ENCODE measurements at places on chromosomes 7 and 10. TPM values are rescaled to one million over a fixed set of nuclear protein-coding genes. Genes with fewer than 3 reads are reported as not detected.
A peak's percentile ranks its signal among the peaks of the same experiment; 100 is the strongest.

Gene TDRD1
- total RNA-seq, result 0.20 TPM

Gene RBM28
- total RNA-seq, result 43.4 TPM

Gene GPR15LG
- total RNA-seq, result not detected

Gene PALS2
- 23.2 TPM for total RNA-seq

Gene FANK1
- 1.7 TPM for total RNA-seq

Gene COA1
- total RNA-seq, result 72.4 TPM

Gene SLC16A9
- total RNA-seq, result 1.0 TPM

Gene STOX1
- total RNA-seq, result 0.25 TPM

Gene H2BK1
- not detected for total RNA-seq

- no peak for DNase-seq
These were observed 434.1 kb downstream of the DNAJB9 start for GRCh38 chr7:109003742-109004141.

DNA sequence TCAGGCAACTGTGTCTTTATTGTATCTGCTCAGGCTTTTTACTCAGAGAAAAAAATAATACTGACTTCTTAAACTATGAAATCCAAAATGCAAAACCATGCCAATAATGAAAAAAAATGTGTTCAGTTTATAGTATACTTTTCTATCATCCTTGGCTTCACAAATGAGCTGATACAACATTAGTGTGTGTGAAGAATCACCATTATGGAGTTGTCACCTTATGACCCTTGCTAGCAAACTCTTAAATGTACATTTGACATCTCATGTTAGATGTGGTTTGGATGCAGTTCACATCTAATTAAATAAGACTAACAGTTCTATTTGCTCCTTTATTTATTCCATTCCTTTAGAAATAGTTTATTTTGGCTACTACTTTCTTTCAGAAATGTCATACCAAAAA, 4.2 kb upstream of the OR2A2 start:
- DNase-seq, result no peak

DNA sequence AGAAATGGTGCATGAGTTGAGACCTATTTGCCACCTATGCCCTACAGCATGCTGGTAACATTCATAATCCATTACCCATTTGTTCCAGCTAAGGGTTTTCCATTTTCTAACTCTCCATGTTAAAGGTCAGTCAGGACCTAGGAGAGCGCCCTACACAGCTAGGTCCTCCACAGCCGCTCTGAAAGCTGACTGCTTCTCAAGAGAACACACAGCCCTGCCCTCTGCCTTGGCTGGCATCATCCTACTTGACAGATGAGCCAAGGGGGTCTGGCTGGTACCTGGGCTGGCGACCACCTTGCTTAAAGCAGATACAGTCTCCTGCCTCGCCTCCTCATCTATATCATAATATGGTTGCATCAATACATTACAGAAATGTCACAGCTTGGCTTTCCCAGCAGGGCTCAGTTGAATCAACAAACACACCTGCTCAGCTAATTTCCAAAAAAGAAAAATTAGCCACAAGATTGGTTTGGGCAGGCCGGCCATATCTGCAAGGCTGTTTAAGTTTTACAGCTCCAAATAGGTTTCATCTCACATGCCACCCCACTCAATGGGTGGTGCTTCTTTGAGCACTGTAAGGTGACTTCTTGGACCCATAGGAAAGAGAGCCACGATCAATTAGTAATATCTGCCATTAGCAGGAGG, 17.3 kb downstream of the TLL2 start:
- no peak for DNase-seq

DNA sequence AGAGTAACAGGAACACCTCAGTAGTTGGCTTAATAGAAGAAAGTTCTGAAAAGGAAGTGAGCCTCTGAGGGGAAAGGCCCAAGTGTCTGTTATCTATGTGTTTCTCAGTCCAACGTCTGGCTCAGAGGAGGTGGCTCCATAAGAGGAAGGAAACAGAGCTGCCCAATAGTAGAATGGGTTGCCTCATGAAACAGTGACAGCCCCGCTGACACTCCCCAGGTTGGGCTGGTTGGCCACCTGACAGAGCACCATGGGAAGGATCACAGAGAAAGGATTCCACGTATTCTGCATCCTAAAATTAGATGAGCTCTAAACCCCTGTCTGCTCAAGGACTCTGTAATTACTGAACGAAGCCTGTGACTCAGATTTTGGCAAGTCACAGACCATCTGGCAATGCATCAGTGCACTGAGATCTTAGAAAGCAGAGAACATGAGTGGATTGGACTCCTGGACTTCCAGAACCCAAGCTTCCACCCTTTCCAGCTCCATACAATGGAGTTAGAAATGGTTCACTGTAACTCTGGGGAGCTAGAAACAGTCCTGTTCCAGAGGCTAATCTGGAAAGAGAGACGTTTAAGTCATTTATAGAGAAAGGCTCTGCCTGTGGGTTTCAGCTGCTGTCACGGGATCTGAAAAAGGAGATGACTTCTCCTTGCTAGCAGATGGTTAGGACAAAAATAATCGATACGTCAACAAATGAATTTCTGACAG, 2.9 kb downstream of the PKD2L1 start:
- no peak for DNase-seq

- DNase-seq, result no peak
These were observed 16.2 kb upstream of the BRAF start for GRCh38 chr7:140940898-140941297.

GRCh38 chr10:8144496-8144895, 90.0 kb downstream of the GATA3 start:
- no peak for DNase-seq

DNA sequence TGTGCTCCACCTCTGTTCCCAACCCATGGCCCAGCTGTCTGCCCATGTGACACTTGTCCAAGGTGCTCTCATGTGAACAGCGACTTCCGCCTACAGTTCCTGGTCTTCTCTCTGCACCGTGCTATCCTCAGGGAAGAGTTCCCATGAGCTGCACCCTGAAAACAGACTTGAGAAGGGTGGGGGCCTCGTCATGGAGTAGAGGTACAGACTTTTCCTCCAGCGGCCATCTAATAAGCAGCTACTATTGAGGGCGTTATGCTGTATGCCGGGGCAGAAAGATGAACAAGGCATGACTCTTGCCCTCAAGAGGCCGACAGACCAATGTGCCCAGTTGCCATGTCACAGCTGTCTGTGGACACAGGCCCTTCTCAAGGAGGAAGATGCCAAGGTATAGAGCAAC, 25.4 kb upstream of the LYZL1 start:
- no peak for DNase-seq

- DNase-seq, result no peak
These were observed 58.4 kb upstream of the ETV1 start for GRCh38 chr7:14047709-14048399.

DNA sequence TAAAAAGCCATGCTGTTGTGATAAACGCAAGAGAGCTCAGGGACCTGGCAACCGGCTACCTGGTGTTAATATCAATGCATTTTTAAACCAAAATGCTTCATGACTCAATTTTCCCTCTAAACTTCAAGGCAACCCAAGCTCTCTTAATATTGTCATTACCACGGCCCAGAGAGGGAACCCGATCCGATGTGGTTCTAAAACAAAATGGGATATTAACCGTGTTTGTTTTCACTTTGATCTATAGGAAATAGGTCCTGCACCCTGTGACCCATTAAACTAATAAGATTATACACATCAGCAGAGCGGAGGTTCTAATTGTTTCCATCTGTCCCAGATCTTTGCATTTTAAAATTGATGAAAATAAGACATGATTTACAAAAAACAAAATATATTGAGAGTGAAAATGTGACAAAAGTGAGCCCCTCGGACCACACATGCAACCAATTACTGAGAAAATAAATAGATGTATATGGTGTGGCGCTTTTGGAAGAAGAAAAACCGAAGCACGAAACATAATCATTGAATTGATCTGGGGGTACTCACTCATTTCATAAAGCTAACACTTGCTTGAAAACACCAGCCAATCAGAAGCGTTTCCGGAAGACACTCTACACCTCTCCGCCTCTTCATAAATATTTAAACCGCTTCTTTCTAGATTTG, 290.3 kb upstream of the NFE2L3 start:
- no peak for DNase-seq

DNA sequence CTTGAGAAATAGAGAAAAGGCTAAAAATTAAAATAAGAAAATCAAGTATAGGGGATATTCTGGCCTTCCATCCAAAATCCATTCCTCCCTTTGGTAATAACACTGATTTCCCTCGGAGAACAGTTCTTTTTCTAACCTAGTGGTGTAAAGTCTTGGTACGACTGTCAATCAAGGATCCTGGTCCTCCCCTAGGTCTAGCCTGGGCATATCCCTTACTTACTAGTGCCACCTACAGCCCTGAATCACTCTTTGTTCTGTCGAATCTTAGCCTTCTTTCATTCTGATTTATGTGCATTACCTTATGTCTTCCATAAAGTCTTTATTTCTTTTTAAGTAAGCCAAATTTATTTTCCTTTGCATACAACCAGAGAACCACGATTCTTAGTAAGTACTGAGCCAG, 298.7 kb upstream of the LRRTM3 start:
- no peak for DNase-seq

GRCh38 chr10:121696854-121697253, 98.6 kb upstream of the FGFR2 start:
- peak; percentile 38 for DNase-seq

- no peak for DNase-seq
These were observed 750 bp upstream of the CDK14 start for GRCh38 chr7:90595342-90595800.

GRCh38 chr10:68800211-68800610, 27.1 kb upstream of the STOX1 start:
- DNase-seq, result no peak

DNA sequence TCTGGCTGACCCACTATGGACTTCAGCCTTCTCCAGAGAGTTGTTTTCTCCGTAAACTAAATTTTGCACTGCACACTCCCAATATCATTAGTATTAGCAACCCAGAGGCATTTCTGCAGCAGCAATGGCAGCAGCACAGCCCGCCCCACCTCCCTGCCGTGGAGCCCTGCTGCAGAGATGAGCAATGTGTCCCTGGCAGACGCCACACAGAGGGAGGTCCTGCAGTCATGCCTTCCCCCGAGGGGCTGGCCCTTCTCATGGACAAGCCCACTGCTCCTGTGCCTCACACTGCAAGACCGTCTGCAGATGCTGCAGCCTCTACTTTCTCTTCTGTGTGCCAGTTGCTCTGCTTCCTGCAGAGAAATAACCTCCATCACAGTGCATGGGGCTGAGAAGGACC, 393.4 kb upstream of the MKI67 start:
- no peak for DNase-seq

DNA sequence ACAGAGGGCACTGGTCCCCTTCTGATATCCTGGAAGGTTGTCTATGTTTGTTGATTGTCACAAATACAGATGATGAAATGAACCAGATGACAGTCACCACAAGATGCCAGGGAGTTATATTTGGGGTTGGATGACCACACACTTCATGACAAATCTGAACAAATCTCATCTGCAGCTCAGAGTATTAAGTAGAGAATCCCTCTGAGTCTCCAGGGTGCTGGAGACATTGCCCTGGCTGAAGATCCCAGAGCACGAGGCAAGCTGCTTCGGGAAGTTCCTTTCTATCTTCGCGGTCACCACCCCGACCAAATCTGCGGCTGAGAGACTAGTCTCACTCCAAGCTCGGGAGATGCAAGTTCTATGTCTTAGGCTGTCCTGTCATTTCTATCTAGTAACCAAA, 9.0 kb downstream of the DENND2A start:
- no peak for DNase-seq

DNA sequence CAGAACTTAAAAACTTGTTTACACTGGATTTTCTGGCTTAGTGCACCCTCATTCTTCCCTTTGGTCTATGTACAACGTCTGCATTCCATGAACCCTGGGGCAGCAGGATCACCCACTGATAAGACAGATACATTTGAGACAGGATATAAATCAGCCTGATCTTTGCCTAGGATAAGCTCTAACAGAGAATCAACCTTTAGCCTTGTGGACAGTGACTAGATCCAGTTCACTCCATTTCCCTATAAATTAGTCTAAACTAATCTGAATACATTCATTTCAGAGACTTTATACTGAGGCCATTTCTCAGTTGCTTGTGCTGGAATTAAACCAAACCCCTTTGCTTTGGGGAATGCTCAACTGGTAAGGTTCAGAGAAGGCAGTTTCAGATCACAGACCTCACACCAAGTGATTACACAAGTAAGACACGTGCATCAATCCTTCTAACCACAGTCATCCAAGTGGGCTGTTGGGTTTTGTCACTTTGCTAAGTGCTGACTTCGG, 639.8 kb upstream of the FZD8 start:
- no peak for DNase-seq

- DNase-seq, result no peak
These were observed 3.1 kb upstream of the STEAP4 start for GRCh38 chr7:88309819-88310218.

GRCh38 chr7:29464753-29465152, 98.9 kb upstream of the PRR15 start:
- no peak for DNase-seq

DNA sequence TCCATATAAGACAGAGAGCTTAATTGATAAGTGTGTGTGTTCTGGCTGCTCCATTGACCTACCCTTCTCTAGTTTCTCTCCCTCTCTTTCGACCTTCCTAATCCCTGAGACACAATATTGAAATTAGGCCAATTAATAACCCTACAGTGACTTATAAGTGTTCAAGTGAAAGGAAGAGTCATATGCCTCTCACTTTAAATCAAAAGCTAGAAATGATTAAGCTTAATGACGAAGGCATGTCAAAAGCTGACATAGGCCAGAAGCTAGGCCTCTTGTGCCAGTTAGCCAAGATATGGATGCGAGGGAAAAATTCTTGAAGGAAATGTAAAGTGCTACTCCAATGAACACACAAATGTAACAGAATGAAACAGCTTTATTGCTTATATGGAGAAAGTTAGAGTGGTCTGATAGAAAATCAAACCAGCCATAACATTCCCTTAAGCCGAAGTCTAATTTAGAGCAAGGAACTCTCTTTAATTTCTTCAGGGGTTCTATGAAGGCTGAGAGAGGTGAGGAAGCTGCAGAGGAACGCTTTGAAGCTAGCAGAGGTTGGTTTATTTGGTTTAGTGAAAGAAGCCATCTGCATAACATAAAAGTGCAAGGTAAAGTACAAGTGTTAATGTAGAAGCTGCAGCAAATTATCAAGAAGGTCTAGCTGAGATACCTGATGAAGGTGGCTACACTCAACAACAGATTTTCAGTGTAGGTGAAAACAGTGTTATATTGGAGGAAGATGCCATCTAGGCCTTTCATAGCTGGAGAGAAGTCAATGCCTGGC, 53.8 kb downstream of the ST7 start:
- DNase-seq, result no peak

DNA sequence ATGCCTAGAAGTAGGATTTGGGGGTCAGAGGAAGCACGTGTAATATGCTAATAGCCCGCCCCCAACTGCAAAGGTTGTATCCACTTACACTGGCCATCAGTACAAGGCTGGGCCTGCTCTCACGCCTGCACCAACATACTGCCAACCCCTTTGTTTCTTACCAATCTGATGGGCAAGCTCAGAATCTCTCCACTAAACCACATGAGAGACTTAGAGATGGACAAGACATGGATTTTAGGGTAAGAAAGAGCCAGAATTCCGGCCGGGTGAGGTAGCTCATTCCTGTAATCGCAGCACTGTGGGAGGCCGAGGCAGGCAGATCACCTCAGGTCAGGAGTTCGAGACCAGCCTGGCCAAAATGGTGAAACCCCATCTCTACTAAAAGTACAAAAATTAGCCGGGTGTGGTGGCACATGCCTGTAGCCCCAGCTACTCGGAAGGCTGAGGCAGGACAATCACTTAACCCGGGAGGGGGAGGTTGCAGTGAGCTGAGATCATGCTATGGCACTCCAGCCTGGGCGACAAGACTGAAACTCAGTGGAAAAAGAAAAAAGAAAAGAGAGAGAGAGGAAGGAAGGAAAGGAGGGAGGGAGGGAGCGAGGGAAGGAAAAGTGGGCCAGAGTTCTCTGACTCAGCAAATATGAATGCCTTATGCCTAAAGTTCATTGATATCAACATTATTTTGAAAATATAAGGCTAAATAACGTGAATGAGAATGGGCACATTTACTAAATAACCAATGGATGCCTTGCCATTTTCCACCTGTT, 162.2 kb downstream of the SLIT1 start:
- DNase-seq, result no peak
